ENCODE measurements at places on chromosomes 5 and 9.

- no peak for DNase-seq
These were observed 7.6 kb upstream of the IRF1 start for GRCh38 chr5:132498152-132498551.

GRCh38 chr9:75123696-75124095 is 35.4 kb downstream of the OSTF1 start:
- DNase-seq = no peak

- DNase-seq = no peak
These were observed 125.8 kb upstream of the SLC44A1 start for GRCh38 chr9:105118636-105119035.

DNA sequence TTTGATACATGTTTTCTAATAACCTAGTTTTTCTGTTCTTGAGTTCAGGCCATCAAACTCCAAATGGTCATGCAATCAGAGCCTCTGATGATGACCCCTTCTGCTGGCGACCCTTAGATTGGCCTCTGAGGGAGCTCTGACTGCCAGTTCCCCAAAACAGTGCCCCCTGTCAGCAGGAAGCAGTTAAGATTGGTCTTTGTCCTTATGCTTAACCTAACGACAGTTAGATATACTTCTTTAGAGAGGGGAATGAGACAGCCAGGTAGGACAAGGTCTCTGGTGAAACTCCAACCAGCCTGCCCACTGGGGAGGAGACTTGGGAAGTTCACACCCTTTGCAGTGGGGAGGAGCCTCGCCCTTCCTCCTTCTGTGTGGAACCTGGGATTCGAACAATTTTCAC is 390.4 kb upstream of the KIF2A start:
- DNase-seq = no peak

DNA sequence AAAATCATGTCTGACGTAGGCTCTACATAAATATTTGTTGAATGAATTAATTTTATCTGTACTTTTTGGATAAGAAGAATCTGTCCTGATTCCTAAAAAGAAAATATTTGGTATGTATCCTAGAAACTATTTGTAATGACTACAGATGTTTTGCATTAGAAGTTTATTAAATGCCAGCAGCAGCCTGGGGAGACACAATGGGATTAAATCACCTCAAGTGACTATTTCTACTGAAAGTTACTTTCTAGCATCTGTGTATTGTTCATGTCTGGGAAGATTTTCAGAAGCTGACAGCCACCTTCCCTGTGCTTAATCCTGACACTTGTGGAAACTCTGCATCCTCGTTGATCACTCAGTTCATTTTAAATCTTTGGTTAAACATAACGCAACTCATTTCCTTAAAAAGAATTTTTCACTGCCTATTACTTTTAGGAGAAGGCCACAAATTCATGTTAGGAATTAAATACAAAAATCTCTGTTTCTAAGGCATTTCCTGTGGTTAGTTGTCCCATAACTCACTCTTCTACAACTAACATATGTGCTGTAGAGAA is 209.3 kb upstream of the PPP1R2B start:
- DNase-seq = no peak

DNA sequence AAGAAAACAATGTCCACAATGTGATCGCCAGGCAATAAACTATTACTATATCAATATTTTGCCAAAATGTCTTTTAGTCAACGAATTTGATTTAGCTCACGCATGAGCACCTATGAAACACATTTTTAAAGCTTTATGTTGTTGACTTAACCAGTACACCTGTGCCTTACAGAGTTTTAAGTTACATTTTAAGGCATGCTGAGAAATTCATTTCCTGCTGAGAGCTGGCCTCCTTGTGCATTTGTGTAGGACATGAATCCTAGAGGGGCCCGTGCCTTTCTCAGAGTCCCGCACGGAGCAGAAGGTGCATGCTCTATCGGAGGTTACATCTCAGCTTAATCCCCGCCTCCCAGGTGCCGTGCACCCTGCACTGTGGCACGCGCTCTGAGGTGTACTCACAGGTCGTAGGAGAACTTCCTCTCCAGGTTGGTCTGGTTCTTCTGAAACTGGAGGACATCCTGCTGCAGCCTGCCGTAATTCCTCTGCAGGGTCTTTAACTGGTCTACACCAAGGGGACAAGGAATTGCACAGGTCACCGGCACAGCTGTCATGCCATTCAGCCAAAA is 53.2 kb downstream of the GOLM1 start:
- no peak for DNase-seq

- DNase-seq = no peak
These were observed 32.1 kb downstream of the HSPA4 start for GRCh38 chr5:133083901-133084300.

DNA sequence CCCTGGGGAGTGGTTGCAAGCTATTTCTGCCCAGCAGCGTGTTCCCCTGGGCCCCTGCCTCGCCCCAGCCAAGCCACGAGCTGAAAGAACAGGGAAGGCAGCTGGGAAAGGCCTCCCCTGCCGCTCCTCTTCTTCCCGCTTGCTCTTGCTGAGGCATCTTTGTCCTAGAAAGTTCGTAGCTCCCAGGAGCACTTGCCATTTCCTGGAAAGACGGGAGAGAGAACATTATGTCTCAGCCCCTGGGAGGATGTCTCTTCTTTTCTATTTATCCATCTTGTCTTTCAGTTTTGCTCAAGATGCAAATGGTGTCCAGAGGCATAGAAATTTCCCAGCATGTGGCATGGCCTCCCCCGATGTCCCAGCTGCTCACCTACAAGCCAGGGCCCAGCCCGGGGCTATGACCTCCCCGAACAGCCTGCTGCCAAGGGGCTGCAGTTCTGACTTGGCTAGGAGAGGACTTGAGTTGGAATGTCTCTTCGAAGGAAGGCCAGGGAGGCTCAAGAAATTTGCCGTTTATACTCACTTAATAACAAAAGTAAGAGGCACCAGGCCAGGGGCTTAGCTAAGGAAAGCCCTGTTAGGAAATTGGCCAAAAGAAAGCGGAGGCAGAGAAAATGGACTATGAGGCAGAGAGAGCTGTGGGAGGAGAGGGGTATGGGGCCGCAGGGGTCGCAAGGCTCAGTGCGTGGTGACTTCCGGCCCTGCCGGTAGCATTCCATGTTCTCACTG is 87.3 kb downstream of the LIFR start:
- DNase-seq = peak; percentile 39

DNA sequence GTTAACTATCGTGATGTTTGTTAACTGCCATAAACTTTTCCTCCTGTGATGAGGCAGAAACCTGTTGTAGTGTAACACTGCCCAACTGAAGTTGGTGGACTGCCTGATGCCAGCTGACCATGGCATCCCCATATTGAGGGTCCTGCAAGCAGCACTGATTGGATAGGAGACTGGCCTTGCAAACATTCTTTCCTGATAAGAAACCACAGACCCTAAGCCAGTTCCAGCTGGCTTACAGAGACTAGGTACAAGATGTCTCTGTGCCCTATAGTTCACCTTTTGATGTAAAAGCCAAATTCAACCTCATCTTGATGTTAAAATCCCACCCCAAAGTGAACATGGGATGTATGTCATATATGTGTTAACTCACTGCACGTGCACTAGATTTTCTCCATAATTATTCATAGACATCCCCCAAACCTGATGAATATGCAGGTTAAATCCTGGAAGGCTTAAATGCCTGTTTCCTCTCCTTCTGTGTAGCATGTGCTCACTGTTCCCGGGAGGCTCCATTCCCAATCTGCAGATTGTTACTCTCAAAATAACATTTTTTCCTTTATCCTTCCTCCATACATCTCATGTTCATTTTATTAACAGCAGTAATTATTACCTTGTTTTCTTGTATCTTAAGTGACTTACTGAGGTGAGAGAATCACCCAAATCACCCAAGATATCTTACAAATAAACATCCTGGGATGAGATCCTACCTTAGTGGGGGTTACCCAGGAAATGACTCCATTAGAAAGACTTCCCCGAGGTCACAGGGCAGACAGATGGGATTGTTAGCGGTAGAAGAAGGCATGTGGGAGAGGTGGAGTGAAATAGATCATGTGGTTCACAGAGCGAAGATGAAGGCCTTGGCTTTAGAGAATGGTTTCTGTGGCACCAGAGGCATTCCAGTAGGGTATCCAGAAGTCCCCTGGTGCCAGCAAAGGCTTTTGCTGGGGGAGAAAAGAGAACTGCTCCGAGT is 566.7 kb downstream of the CCDC171 start:
- DNase-seq = peak; percentile 84

- DNase-seq = no peak
These were observed 101.5 kb downstream of the DEPDC1B start for GRCh38 chr5:60598424-60598823.

DNA sequence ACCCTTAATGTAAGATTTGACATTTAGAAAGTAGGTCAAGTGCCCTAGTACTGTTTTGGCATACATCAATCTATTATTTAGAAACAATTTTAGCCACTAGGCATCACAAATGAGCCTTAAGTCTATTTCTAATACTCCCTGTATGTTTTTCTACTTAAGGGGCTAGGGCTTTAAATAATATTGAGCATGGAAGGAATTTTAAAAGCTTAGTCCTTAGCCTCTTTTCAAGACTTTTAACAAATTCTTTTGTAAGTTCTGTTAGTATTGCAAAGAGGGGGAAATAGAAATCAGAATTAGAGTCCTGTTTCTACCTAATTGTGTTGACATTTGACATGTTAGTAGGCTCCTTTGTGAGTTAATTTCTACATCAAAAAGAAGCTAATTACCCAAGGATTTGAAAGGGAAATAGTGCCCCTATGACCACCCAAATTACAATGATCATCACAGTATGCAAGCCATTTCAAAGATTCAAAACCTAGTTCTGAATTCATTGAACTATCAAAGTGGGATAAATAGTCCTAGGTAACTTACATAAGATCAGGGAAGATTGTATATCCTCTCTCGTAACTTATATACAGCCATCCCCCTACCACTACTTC is 647.8 kb upstream of the ACO1 start:
- DNase-seq = no peak

- DNase-seq = no peak
These were observed 95.8 kb downstream of the LMNB1 start for GRCh38 chr5:126872561-126873354.

GRCh38 chr5:85049020-85049419 is 664.3 kb upstream of the EDIL3 start:
- peak; percentile 71 for DNase-seq

GRCh38 chr9:112764344-112764743 is 13.8 kb downstream of the SNX30 start:
- no peak for DNase-seq

DNA sequence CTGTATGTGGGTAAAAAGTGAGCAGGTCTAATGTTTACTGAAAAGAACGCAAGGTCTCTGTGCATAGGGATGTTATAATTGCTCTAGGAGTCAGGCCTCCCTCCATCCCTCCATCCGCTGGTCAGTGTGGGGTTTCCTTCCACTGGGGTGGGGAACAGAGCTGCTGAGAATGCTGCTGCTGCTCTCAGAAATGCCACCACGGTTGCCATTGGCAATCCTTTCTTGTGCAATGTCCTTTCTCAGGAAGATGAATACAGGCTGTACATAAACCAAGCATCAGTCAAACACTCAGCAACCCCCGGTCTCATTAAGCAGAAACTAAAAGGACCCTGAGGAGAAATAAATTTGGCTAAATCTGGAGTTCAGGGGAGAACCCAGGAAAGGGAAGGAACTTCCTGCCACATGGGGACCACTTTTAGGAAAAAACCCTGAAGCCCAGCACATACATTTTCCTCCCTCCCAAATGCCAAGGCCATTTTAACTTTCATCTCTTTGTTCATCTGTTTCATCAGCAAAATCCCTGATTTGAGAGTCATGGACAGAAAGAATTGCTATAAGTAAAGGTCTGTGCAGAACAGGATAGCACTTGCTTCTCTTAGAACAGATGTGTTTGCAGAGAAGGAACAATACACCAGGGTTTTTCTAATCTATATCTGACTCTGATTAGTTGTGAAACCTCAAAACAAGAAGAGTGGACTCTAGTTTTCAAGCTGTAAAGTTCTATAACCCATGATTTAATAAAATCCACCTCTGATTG is 70.4 kb upstream of the SLC1A3 start:
- DNase-seq = no peak

- DNase-seq = peak; percentile 97
These were observed 195.7 kb downstream of the AOPEP start for GRCh38 chr9:94922098-94922607.

DNA sequence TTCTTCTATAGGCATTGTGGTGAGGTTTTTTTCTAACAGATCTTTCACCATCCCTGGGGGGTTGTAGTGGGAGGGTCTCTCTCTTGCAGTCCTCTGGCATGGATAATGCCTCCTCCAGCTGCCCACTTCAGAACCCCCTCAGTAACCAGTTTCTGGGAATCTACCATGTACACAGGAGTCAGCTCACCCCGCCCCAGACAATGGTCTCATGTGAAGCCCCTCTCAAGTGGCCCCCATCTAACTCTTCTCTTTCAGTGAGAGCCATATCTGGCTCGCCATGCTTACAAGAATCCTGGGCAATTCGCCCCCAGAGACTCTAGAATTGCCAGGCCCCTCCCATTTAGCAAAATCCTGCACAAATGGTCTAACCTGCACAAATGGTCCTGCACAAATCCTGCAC is 144.4 kb upstream of the FSTL4 start:
- DNase-seq = no peak

GRCh38 chr9:33524306-33524947 is 376 bp downstream of the ANKRD18B start:
- DNase-seq = no peak

- no peak for DNase-seq
These were observed at the start of gene SIT1 for GRCh38 chr9:35650341-35651158. TSS of gene SIT1 (minus strand) at chr9:35650931. CDS start at chr9:35650853, 78 bp downstream.

DNA sequence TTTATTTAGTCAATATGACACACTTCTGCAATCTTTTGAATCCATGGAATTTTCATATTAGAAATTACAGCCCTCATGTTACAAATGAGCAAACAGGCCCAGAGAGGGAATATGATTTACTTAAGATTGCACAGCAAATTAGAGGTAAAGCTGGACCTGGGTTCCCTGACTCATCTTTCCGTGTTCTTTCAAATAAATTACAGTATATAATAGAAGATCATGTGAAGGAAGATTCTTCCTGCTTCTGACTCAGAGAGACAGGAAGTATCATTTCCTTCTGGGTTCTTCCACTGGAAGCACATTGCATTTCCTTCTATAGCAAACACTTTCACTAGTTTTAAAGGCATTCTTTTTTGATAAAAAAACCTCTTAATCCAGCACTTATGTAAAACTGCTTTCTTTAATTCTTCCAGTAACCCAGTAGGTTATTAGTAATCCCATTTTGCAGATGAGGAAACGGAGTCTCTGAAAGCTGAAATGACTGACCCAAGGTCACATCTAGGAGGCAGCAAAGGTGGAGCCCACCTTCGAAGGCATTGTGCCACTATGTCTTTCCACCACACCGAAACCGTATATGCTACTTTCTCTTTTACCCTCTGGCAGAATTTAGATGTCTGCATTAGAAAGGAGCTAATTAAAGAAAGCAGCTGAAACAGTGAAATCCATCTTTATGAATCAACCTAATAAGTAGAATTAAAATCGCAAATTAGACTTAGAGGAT is 566.7 kb upstream of the KLF4 start:
- DNase-seq = peak; percentile 39

GRCh38 chr9:83349031-83349430 is 189.2 kb downstream of the FRMD3 start:
- DNase-seq = no peak

GRCh38 chr5:153660919-153661318 is 170.4 kb downstream of the GRIA1 start:
- peak; percentile 42 for DNase-seq

GRCh38 chr5:55564721-55565120 is 30.0 kb upstream of the PLPP1 start:
- DNase-seq = no peak

GRCh38 chr9:89886281-89886700 is 281.5 kb downstream of the GADD45G start:
- DNase-seq = peak; percentile 29

Measured in astrocyte of the spinal cord (primary cell).